Left renal pelvis (tissue), 4 donors: ENCODE measurements at places on chromosomes 2 and 18.

DNA sequence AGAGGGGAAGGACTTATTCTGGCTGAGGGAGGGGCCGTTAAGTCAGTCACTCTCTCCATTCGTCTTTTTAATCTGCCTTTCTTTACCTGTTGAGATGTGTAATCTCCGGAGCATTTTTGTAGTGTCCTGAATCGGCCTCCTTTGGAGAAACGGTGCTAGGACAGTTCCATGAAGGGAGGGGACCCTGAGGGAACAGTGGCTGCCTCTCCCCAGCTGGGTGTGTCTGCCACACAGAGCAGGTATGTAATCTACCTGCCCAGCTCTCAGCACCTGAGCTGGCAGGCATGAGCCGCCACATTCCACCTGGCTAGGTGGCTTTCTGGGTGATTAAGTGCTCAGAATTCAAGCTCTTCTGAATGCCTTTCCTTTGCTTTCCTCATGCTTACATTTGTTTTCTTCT lies 131.2 kb downstream of the WDSUB1 start:
- no peak for DNase-seq

GRCh38 chr2:1556286-1556685 lies 143.0 kb downstream of the TPO start:
- DNase-seq = no peak

GRCh38 chr18:8944871-8945245 lies 157.6 kb upstream of the NDUFV2 start:
- no peak for DNase-seq

DNA sequence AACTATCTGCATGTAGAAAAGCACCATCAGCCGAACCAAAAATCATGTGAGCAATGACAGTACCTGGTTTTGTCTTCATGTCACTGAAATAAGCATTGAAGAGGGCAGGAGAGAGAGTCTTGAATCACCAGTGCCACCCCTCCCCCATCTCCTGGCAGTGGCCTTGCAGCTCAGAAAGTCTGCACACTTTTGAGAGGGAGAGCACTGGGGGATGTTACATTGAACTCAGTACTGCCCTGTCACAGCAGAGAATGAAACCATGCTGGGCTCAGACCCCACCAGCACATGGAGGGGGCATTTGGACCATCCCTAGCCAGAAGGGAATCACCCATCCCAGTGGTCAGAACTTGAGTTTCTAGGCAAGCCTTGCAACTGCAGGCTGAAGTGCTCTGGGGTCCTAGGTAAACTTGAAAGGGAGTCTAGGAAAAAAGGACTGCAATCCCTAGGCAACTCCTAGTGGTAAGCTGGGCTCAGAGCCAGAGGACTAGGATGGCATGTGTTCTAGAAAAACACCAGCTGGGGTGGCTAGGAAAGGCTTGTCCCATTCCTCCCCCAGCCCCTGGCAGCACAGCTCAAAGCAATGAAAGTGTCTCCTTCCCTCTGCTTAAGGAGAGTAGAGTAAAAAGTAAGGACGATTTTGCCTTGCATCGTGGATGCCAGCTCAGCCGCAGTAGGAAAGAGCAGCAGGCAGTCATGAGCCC lies 259.9 kb upstream of the MYT1L start:
- DNase-seq = no peak

GRCh38 chr2:46983065-46983801 lies 67.6 kb upstream of the MCFD2 start:
- DNase-seq = no peak

GRCh38 chr18:8959551-8960135 lies 142.9 kb upstream of the NDUFV2 start:
- DNase-seq = no peak

- no peak for DNase-seq
Observed at GRCh38 chr2:33383855-33384598, 92.4 kb upstream of the RASGRP3 start.

DNA sequence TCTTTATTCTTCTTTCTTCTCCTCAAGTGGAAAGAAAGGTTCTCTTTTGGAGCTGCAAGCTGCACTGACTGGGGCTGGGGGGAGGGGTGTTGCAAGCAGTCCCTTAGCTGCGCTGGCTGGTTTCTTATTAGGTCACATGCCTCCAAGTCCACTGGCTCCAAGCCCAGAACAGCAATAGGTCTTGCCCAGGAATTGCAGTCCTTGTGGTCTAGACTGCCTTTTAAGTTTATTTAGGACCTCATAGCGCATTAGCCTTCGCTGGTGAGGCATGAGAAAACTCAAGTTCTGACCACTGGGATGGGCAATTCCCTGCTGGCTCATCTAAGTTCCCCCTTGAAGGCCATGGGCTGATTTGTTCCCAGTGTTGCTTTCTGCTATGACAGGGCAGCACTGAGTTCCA lies 138.6 kb upstream of the SCN7A start:
- DNase-seq = no peak

GRCh38 chr2:17749753-17750438 lies 3.7 kb downstream of the SMC6 start:
- DNase-seq = no peak

DNA sequence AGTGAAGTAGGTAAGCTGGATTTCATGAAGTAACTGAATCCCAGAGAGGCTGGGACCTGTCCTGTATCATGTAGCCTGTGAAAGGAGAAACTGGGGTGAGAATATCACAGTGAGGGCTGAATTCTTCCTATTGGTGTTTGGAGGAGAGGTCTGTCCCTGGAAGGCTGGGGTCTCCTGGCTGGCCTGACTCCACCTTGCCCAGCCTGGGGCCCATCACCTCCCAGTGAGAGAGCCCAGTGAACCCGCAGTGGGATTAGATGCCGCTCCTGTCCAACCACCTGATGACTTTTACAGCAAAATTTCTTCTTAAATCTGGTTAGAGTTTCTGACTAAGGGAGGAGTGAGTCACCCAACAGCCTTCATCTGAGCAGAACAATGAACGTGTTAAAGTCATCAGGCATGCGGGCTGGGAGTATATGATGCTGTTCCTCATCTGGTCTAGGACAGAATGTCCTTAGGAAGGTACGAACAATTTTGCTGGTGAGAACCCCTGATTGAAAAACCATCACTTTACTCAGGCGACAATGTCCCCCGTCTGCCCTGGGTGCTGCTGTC lies 152.9 kb downstream of the LPIN1 start:
- DNase-seq = no peak

- DNase-seq = no peak
Observed at GRCh38 chr18:64259871-64260270, 111.0 kb upstream of the LINC00305 start.

GRCh38 chr2:232634206-232635150 lies 1.1 kb downstream of the EFHD1 start:
- no peak for DNase-seq

DNA sequence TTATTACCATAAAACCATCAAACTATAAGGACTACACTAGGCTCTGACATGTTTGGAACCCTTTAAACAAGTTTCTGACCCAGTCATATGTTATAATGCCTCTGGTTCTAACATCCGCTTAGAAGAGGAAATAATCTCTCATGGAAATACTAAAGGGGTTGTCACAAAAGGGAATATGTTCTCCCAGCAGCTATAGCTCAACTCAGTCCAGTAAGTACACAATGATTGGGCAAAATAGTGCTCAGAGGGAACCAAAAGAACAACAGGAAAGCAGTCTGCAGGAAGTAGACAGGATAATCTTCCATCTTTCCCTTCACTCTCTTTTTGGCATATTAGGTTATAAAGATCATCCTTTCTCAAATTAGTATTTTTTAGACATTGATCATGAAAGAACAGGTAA lies 4.3 kb downstream of the SRBD1 start:
- no peak for DNase-seq

DNA sequence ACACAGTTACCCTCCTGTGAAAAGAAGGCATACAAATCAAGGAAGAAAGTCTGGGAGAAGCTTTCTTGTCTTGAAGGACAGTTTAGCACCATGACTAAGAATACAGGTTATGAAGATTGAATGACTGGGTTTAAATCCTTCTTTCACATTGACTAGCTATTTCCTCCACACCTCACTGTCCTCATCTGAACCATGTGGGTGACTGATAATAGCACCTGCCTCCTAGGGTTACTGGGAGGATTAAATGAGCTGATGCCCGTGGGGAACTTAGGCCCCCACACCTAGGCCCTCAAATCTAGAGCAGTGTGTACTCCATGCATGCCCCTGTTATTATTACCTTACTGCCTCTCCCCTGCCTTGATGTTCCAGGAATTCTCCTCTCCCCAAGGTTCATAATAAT lies 202.9 kb downstream of the FBXO15 start:
- no peak for DNase-seq
